ENCODE measurements at places on chromosomes 16 and 17.

DNA sequence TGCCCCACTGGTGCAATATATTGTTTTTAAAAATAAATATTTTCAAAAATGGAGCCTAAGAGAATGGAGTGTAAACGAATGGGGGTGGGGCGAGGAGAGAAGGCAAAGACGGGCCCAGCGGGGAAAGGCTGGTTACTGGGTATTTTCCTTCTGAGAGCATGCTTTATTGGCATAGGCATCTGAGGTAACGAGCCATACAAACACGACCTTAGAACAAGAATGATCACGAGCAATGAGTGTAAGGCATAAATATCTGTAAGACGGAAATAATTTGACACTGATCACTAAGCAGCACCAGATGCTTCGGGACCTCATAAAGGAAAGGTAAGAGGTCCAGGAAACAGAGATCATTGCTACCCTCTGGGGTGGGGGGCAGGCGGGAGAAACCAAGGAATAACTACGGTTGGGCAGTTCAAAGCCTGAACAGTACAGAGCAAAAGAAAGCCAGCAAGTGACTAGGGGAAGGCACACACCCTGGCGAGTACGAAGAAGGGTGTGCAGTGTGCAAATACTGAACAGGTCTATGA is 959 bp downstream of the SSH2 start:
- no peak for DNase-seq

DNA sequence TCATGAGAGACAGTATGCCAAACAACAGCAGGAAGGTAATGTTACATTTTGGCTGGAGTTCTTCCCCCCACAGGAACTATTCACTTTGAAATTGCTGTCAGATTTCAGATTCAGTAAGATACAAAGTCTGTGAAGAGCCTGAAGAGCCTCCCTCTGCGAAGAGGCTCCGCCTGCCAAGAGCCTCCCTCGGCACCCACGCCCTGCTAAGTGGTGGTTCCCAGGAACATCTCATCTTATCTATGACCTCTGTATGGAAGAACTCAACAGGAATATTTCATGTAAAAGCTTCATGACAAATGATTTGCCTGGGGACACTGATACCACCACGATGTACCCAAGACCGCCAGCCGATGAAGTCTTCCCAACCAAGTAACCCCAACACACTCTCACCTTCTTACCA is 3.2 kb downstream of the ZC3H7A start:
- no peak for DNase-seq

DNA sequence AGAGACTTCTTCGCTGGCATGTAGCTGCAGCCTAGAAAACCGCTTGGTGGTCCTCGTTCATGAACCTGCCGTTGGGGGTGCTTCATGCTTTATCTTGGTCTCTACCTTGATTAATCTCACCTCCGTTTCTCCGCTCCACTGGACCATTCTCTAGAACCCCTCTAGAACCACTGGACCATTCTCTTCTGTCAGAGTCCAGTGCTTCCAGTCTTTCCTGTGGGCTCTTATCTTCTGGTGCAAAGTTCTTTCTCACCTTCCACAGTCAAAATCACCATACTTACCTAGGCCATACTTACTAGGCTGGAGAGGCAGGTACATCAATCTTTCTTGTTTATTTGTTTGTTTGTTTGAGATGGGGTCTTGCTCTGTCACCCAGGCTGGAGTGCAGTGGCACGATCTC is 71.4 kb downstream of the PITPNC1 start:
- DNase-seq: no peak

GRCh38 chr17:862582-862981 is 80.4 kb downstream of the MRM3 start:
- no peak for DNase-seq

- no peak for DNase-seq
Measured at GRCh38 chr17:79672496-79672895, 58.2 kb upstream of the ENPP7 start.

DNA sequence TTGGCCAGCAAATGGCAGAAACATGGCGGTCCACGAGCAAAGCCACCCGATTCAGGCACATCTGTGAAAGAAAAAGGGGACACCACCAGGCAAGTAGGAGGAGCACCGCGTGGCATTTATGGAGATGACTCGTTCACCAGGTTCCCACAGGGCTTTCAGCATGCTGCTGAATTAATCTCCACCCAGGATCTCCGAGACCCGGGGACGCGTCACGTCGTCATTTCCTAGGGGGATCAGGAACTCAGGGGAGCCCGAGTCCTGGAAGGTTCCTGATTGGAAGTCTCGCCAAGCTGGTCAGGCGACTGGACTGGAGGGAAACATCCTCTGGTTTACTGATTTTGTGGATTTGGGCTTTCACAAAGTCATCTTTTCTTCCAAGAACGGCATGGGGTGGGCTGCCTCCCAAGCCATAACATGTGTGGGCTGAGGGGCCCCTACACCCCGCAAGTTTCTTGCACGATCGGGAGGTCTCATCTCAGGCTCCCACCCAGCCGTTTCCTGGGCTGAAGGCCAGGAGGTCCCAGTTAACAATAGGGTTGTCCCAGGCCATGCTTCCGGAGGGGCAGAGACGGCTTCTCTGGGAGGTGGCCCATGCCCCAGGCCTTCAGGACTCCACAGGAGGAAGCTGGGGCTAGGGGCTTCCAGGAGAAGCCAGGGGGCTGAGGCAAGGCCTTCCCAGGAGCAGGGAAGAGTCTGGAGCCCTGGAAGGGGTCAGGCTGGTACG is 645 bp downstream of the DNAH17 start:
- DNase-seq: no peak

DNA sequence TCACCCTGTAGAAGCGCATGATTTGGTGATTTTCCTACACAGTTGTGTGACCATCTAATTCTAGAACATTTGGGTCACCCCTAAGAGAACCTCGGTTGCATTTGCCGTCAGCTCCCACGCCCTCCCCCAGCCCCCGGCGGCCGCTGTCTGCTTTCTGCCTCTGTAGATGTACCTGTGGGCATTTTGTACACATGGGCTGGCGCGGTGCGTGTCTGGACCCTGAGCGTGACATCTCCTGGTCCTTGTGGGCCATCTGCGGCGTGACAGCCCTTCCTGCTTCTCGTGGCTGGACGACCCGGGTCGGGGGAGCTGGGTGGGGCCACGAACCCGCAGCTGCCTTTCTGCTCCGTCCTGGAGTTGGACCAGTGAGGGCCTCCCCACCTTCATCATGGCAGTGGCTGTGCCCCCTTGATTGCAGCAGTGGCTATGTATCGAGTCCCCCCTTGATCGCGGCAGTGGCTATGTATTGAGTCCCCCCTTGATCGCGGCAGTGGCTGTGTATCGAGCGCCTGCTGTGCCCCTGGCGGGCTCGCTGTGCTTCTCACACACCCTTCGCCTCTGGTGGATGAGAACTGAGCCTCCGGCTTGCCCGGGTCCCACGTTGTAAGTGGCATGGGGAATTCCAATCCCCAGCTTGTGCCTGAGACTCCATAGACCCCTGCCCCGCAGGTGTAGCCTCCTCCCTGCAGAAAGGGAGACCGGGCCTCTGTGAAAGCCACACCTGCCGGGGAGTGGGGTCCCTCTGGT is 24.1 kb downstream of the GSE1 start:
- no peak for DNase-seq

- no peak for DNase-seq
Measured at GRCh38 chr17:74639704-74640151, 16.2 kb upstream of the CD300E start.

GRCh38 chr16:66471264-66471663 is 44.2 kb downstream of the BEAN1 start:
- no peak for DNase-seq

All from AG04449 (cell line).